Tongue (tissue), 3 donors: ENCODE measurements at places on chromosomes 4 and X. TPM values are rescaled to one million over a fixed set of nuclear protein-coding genes. Genes with fewer than 3 reads are reported as not detected.

The AFAP1 gene
- 36.4 TPM for total RNA-seq

The RIPPLY1 gene
- total RNA-seq: not detected

The QRFPR gene
- 0.62 TPM for total RNA-seq

The GPC3 gene
- 220 TPM for total RNA-seq

The GAGE12J gene
- not detected for total RNA-seq

The SRPK3 gene
- 81.4 TPM for total RNA-seq

The MAGEA3 gene
- total RNA-seq: not detected

The MAGEA12 gene
- not detected for total RNA-seq

The SOX3 gene
- not detected for total RNA-seq

The LINC00632 gene
- 7.0 TPM for total RNA-seq

The ERAS gene
- total RNA-seq: not detected

The USP26 gene
- total RNA-seq: not detected

The PRKG2 gene
- total RNA-seq: 0.92 TPM

The ZDHHC15 gene
- total RNA-seq: 2.9 TPM

The RNF212 gene
- 4.0 TPM for total RNA-seq

The SERTM2 gene
- 7.9 TPM for total RNA-seq

The TSR2 gene
- 21.0 TPM for total RNA-seq

The MAMLD1 gene
- total RNA-seq: 3.5 TPM

The PAGE4 gene
- not detected for total RNA-seq

The SSX3 gene
- not detected for total RNA-seq

The COX7B gene
- total RNA-seq: 495 TPM

The BBS12 gene
- 2.9 TPM for total RNA-seq

The ITGB1BP2 gene
- total RNA-seq: 80.2 TPM

The TMPRSS11B gene
- total RNA-seq: 84.9 TPM

The SATL1 gene
- 0.10 TPM for total RNA-seq

The IDH3G gene
- 61.1 TPM for total RNA-seq

The PPP4R3C gene
- total RNA-seq: not detected

The INTS6L gene
- total RNA-seq: 14.7 TPM

The ANXA10 gene
- total RNA-seq: not detected

The KCNE5 gene
- 33.6 TPM for total RNA-seq

The RAB33A gene
- total RNA-seq: 0.41 TPM

The MAGEB18 gene
- not detected for total RNA-seq

The CDKL5 gene
- 9.3 TPM for total RNA-seq

The NDNF gene
- total RNA-seq: 51.1 TPM

The FAM149A gene
- total RNA-seq: 8.7 TPM

The HELT gene
- not detected for total RNA-seq

The FATE1 gene
- 0.51 TPM for total RNA-seq

The EPGN gene
- total RNA-seq: not detected

The BMP15 gene
- not detected for total RNA-seq

The LRIT3 gene
- 0.51 TPM for total RNA-seq

The YIPF7 gene
- 4.8 TPM for total RNA-seq

The MAGEC3 gene
- total RNA-seq: not detected

The AMOT gene
- total RNA-seq: 68.5 TPM

The HPSE gene
- total RNA-seq: 1.0 TPM

The FAM9A gene
- total RNA-seq: not detected

The TEX13D gene
- not detected for total RNA-seq

The CFI gene
- total RNA-seq: 11.8 TPM

The SH3D19 gene
- 37.4 TPM for total RNA-seq

The CENPE gene
- 8.5 TPM for total RNA-seq

The ARHGAP24 gene
- 112 TPM for total RNA-seq

The MAGEA9B gene
- not detected for total RNA-seq

The HPGDS gene
- 2.8 TPM for total RNA-seq

The FAM236B gene
- not detected for total RNA-seq

The PDE6B gene
- total RNA-seq: 3.5 TPM

The C4orf50 gene
- total RNA-seq: 0.10 TPM

The MGARP gene
- total RNA-seq: not detected

The PAGE5 gene
- not detected for total RNA-seq

The SLC26A1 gene
- 0.31 TPM for total RNA-seq

The RASGEF1B gene
- total RNA-seq: 17.2 TPM

The PABPC1L2B gene
- total RNA-seq: not detected
